ENCODE measurements at places on chromosomes 4 and X. TPM values are rescaled to one million over a fixed set of nuclear protein-coding genes. Genes with fewer than 3 reads are reported as not detected.
A peak's percentile ranks its signal among the peaks of the same experiment; 100 is the strongest.

Gene CSAG1
- not detected for polyA plus RNA-seq

Gene CFP
- 0.45 TPM for polyA plus RNA-seq

Gene SSX2B
- polyA plus RNA-seq: not detected

Gene NWD2
- under 0.01 TPM for polyA plus RNA-seq

Gene FMR1NB
- not detected for polyA plus RNA-seq

Gene NONO
- polyA plus RNA-seq: 345 TPM

GRCh38 chr4:86557526-86557925, 36.6 kb upstream of the PTPN13 start:
- H3K4me3 ChIP-seq: no peak overlapping the region
- H3K4me1 ChIP-seq: no peaks in the 10 kb centered on the region
- no peak for DNase-seq
- H3K27ac ChIP-seq: no peak overlapping the region

DNA sequence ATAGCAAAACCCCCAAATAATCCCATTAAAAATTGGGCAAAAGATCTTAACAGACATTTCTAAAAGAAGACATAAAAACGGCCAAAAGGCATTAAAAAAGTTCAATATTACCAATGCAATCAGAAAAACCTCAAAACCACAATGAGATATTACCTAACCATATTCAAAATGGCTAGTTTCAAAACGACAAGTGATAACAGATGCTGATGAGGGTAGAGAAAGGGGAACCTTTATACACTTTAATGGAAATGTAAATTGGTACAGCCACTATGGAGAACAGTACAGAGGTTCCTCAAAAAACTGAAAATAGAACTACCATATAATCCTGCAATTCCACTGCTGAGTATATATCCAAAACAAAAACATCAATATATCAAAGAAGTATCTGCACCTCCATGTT, 6.2 kb downstream of the AADAT start:
- H3K36me3 ChIP-seq: no peaks in the 10 kb centered on the region
- DNase-seq: no peak
- H3K27me3 ChIP-seq: no peaks in the 10 kb centered on the region
- no peak overlapping the region for H3K27ac ChIP-seq
- no peak overlapping the region for H3K4me3 ChIP-seq
- H3K4me1 ChIP-seq: no peaks in the 10 kb centered on the region

- no peaks in the 10 kb centered on the region for H3K27me3 ChIP-seq
- no peaks in the 10 kb centered on the region for H3K4me1 ChIP-seq
- DNase-seq: peak; percentile 21
- no peak overlapping the region for H3K4me3 ChIP-seq
These were observed 139.4 kb downstream of the PJA1 start for GRCh38 chrX:69025802-69026301.

- DNase-seq: peak; percentile 75
- no peak overlapping the region for H3K4me3 ChIP-seq
- no peaks in the 10 kb centered on the region for H3K36me3 ChIP-seq
- H3K27ac ChIP-seq: no peak overlapping the region
These were observed 76.7 kb downstream of the AFF1 start for GRCh38 chr4:87011340-87012034.

GRCh38 chr4:122921971-122922876, at the start of gene NUDT6:
NUDT6 (minus strand) TSS chr4:122922597; CDS start chr4:122922572, 25 bp downstream.
- H3K36me3 ChIP-seq: no peaks in the 10 kb centered on the region
- H3K4me1 ChIP-seq: no peaks in the 10 kb centered on the region
- peak; percentile 69 for DNase-seq
- no peaks in the 10 kb centered on the region for H3K27me3 ChIP-seq
- H3K27ac ChIP-seq: peak within 1 kb of the TSS; percentile 79

GRCh38 chrX:133401536-133401935, 13.8 kb downstream of the GPC4 start:
- DNase-seq: no peak
- H3K27ac ChIP-seq: no peak overlapping the region
- H3K4me3 ChIP-seq: no peak overlapping the region
- no peaks in the 10 kb centered on the region for H3K36me3 ChIP-seq
- no peaks in the 10 kb centered on the region for H3K27me3 ChIP-seq

DNA sequence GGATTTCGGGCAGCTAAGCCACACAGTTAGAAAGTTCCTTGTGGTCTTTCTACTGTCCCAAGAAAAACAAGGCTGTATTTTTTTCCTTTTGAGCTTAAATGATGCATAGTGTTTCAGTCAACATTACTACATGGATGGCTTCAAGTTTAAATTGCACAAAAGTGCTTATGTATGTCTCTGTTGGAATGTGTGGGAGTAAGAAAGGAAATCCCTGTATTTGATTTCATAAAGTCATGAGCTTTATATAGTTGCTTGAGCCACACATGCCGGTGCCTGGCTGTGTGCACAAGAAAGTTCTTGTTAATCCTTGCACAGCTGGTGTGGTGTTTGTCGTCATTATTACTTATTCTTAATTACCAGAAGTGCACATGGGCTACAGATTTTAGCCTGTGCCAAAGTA, 262.2 kb downstream of the ARHGAP10 start:
- H3K4me3 ChIP-seq: no peak overlapping the region
- DNase-seq: no peak
- H3K27ac ChIP-seq: no peak overlapping the region
- peaks cover 3% of the 10 kb centered on the region for H3K36me3 ChIP-seq

- H3K27ac ChIP-seq: no peak overlapping the region
- no peaks in the 10 kb centered on the region for H3K36me3 ChIP-seq
- DNase-seq: no peak
- H3K4me1 ChIP-seq: no peaks in the 10 kb centered on the region
- H3K4me3 ChIP-seq: no peak overlapping the region
- no peaks in the 10 kb centered on the region for H3K27me3 ChIP-seq
These were observed 370.3 kb upstream of the NOCT start for GRCh38 chr4:138645289-138645688.

DNA sequence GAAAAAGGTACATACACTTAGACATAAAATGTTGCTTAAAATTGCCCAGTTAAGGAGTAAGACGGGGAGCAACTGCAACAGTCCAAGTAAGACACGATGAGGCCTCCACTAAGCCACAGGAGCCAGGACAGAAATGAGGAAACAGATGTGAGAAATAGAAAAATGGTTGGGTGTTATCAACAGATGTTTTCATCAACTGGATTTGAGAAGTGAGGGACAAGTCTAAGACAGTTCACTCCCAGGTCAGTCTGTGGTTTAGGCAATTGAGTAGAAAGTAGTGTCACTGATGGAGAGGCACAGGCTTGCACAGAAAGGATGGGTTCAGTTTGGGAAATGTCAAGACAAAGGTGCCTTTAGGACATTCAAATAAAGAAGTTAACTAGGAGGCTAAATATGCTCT, 23.5 kb upstream of the PHF8 start:
- no peaks in the 10 kb centered on the region for H3K4me1 ChIP-seq
- no peak overlapping the region for H3K4me3 ChIP-seq
- DNase-seq: no peak
- H3K27me3 ChIP-seq: no peaks in the 10 kb centered on the region
- H3K27ac ChIP-seq: no peak overlapping the region

- H3K27ac ChIP-seq: no peak overlapping the region
- no peaks in the 10 kb centered on the region for H3K4me1 ChIP-seq
- no peak for DNase-seq
- peaks cover 4% of the 10 kb centered on the region for H3K36me3 ChIP-seq
- no peak overlapping the region for H3K4me3 ChIP-seq
These were observed 21.3 kb downstream of the ALPK1 start for GRCh38 chr4:112318239-112319142.

GRCh38 chr4:55730280-55730931, 89.2 kb upstream of the EXOC1L start:
- no peak overlapping the region for H3K4me3 ChIP-seq
- H3K4me1 ChIP-seq: no peaks in the 10 kb centered on the region
- H3K27me3 ChIP-seq: no peaks in the 10 kb centered on the region
- H3K27ac ChIP-seq: no peak overlapping the region
- DNase-seq: peak; percentile 10

DNA sequence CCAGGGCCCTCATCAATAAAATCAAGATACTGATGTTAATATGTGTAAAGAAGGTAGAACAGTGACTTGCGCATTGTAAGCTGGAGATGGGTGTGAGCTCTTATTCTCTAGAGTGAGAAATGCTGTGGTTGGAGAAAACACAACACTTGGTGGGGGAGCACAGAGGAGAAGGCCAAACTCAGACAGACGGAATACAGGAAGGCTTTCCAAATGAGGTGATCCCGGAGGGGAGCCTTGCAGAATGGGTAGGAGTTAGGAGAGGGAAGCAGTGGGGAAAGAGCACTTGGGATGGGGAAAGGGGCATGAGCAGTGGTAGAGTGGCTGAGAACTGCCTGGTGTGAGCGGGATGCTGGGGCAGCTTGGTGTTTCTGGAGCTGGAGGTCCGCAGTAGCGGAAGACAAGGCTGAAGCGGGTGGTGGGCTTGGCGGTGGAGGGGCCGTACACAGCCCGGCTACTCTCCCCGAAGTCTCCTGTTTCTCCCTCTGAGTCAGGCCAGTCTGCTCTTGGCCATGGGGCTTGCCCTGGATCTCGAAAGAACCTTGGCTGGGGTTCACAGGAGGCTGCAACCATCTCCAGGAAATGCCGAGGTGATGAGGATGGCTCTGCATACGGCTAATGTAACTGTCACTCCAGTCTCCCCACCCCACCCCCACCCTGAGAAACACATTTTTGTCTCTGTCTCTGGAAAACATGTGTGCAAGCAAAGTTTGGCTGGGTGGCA, 11.3 kb upstream of the PLAC1 start:
- no peaks in the 10 kb centered on the region for H3K4me1 ChIP-seq
- no peak overlapping the region for H3K4me3 ChIP-seq
- DNase-seq: no peak
- peak overlapping the region; percentile 51 for H3K27ac ChIP-seq

DNA sequence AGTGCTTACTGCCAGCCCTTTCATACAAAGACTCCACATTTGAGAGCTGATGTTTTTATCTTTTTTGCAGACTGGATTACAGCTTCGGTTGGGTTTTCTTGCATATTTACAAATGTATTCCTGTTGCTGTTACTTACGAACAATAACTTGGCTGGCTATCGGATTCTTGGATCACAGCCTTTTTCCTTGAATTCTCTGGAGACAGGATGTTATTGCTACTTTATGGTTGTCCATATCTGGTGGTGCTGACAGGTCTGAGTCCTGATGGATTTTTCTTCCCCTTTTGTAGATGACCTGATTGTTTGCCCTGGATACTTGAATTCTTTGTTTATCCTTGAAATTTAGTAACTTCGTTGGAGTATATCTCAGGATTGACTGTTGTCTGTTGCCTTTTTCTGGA, 77.7 kb downstream of the PDK3 start:
- no peaks in the 10 kb centered on the region for H3K27me3 ChIP-seq
- no peak overlapping the region for H3K27ac ChIP-seq
- H3K36me3 ChIP-seq: no peaks in the 10 kb centered on the region
- no peaks in the 10 kb centered on the region for H3K4me1 ChIP-seq
- DNase-seq: no peak

DNA sequence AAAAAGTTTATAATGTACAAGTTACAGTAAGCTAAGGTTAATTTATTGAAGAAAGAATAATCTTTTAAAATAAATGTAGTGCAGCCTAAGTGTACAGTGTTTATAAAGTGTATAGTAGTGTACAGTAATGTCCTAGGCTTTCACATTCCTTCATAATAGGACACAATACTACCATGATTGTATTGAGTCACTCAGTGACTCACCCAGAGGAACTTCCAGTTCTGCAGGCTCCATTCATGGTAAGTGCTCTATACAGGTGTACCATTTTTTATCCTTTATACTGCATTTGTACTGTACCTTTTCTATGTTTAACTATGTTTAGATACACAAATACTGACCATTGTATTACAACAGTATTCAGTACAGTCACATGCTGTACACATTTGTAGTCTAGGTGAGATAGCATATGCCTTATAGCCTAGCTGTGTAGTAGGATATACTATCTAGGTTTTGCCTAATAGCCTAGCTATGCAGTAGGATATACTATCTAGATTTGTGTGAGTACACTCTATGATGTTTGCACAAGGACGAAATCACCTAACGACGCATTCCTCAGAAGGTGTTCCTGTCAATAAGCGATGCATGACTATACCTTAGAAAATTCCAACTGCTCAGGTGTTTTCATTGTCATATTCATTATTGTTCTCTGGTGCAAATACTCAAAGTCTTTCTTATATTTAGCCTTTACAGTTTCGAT, 5.5 kb upstream of the TMEM255A start:
- no peaks in the 10 kb centered on the region for H3K36me3 ChIP-seq
- no peak overlapping the region for H3K27ac ChIP-seq
- H3K4me3 ChIP-seq: no peak overlapping the region
- H3K27me3 ChIP-seq: no peaks in the 10 kb centered on the region

- DNase-seq: no peak
- H3K4me3 ChIP-seq: no peak overlapping the region
- H3K4me1 ChIP-seq: no peaks in the 10 kb centered on the region
- H3K27me3 ChIP-seq: no peaks in the 10 kb centered on the region
These were observed 1.0 kb upstream of the TLR1 start for GRCh38 chr4:38805530-38806145.

Measured in small intestine (tissue), 16 donors.